ENCODE measurements at places on chromosomes 16 and 17.

GRCh38 chr16:30548416-30549253, 9.5 kb downstream of the ZNF764 start:
- no peak for DNase-seq

- no peak for DNase-seq
Measured at GRCh38 chr17:66441101-66441661, 138.8 kb downstream of the PRKCA start.

DNA sequence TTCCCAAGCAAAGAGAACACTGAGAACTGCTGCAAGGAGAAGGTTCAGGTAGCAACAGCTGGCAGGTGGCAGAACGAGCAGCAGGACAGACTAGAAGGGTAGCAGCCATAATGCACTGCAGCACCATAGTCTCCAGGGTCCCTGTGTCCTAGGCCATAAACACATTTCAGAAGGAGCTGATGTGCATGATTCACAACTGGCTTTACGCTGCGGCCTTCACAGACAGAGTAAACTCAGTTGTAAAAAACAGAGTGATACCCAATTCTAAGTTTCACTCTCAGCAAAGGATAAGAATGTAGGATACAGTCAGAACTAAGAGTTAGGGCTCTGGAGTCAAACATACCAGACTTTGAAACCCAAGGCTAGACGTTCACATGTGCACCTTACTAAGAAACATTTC, 24.4 kb downstream of the ARHGAP17 start:
- no peak for DNase-seq

DNA sequence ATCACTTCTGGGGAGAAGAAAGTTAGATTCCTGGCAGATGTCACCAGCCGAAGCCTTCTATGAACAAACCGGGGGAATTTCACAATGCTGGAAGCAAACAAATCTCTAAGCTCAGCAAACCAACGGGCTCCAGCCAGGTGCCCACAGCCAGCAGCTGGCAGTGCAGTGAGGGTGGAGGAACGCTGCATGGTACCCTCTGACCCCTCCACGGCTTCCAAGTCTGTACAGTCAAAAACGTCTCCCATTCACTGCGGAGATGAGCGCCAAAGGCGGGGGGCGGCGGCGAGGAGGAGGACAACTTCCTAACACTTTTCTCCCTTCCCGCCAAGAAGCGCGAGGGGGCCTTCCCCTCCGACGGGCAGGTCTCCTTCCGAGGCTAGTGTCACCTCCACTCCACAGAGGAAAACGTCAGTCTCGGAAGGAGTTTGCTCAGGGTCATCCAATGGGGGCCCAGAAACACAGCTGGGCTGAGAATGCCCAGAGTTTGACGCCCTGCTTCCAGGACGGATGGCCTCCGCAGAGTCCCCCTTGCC, 924 bp downstream of the ZNF598 start:
- peak; percentile 78 for DNase-seq

DNA sequence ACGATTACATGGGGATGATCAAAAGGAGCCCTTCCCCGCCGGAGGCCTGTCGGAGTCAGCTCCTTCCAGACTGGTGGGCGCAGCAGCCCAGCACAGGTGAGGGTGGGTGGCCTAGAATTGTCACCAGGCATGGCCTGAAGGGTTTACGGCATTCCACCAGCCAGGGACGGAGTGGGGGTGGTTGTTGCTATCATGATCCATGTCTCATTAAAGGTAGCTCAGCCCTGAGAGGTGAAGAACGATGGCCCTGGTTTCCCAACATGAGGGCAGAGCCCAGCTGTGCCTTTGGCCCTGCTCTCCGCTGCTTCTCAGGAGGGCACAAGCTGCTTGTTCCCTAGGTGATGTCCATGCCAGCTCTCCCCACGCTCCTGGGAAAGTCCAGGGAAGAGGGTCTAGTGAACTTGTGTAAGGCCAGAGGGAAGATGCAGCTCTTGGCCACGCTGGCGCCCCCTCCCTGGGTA, 14.2 kb downstream of the IRF8 start:
- no peak for DNase-seq

DNA sequence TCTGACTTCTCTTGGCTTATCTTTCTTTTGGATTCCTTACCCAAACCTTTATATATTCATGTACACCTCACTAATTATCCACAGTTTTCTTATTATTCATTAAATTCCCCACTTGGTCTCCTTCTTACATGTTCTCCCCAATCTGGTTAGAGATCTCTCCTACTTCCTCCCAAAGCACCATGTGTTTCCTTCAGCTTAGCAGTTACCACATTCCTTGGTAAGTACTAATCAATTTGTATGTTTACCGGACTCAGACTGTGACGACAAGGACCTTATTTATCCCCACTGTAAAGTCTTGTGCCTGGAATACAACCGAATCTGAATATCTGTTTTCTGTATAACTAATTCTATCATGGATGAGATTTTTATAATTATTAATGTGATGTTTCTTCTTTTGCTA, 389.5 kb downstream of the KCNJ2 start:
- DNase-seq = no peak

GRCh38 chr17:56777859-56778258, 55.9 kb downstream of the C17orf67 start:
- no peak for DNase-seq

DNA sequence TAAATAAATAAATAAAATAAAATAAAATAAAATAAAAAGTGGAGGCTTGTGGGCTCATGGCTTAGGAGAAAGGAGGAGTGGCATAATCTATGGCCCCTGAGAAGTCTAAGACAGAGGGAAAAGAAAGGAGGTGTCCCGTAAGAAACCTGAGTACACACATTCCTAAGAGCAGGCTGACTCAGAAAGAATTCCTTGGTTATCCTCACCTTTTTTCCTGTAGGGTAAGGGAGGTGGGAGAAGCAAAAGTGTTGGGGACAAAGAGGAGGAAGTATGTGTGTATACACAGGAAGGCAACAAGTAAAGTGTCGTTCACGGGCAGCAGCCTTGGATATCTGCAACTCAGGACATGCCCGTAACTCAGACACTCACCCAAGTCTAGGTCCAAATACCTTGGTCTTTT, 29.3 kb downstream of the MARF1 start:
- no peak for DNase-seq

DNA sequence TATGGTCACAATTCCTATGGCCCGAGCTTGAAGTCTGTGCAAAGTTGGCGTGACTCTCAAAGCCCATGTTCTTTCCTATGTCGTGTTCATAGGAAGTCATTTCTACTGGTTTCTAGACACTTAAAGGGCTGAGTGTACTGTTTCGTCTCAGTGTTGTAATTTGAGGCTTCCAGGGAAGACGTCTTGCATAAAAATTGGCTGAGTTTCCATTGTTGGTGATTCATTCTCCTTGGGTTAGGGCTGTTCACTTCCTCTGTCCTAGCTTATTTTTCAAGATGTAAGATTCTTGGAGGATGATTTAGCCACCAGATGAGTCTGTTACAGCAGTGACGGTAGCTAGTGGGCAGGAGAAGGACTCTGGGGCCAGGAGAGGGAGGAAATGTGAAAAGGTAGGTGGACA, 43.1 kb downstream of the PIK3R5 start:
- DNase-seq = no peak

- DNase-seq = no peak
Measured at GRCh38 chr16:24152826-24153225, 103.3 kb upstream of the CACNG3 start.

DNA sequence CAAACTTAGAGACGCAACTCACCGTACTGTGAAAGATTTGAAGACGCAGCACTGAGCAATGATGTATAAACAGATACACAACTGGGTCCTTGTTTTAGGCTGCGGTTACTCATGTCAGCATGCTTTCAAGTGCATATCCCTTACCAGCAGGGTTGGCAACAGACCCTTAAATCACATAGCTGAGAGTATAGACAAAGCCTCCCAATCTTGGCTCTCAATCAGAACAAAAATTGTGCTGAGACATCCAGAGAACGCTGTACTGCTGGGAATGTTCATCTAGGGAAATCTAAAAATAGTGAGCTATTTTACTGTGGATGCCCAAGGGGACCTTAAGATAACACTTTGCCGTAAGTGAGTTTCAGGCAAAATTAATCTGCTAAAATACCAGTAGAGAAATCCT, 84.4 kb upstream of the NUDT7 start:
- DNase-seq = no peak

- DNase-seq = no peak
Measured at GRCh38 chr17:4248504-4249277, 15.1 kb downstream of the ANKFY1 start.

DNA sequence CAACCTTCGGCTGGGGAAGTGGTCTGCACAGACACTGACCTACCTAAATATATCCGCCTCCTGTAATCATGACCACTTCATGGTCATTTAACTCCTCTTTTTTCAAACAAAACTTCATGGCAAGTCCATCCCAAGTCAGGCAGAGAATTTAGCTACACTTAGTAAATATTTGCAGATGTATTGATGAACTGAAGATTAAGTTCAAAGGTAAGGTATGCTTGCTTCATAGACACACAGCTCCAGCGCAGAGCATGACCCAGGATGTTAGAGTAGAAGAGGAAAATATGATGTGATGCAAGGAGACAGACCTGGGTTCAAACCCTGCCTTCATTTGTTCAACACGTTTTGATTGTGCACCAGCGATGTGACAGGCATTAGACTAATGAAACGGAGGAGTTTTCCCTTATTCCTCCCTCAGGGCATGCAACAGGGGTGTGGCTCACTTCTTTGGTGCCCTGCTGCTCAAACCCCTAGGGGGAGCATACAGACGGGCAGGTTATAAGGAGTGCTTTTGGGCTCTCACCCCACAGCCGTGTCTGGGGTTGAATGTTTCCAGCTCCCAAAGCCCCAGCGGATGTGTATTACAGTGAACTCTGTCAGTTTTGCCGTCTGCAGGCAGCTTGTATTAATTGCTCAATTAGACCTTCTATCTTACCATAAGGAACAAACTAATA, 23.9 kb upstream of the CLEC3A start:
- DNase-seq = no peak

DNA sequence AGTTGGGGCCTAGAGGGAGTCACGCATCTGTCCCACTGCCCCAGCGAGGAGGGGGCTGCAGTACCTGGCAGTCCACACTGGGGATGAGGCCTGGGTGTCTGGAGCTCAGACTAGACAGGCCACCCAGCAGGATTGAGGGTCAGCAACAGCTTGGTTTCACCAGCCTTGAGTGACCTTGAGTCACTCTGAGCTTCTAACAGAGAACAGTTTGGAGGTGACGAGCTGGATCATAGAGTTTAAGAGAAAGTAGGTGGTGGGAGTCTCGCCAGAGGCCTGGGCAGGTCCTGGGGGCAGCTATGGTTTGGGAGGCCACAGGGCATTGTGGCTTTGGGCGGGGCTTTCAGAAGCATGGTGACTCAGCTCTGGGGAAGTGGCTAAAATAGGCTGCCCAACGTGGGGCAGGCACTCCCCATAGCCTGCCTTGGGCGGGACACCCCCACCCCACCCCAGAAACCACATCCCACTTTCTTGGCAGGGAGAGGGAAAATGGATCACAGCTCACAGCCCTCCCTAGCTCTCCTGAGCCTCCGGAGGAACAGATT, 20.5 kb downstream of the CDC42EP4 start:
- no peak for DNase-seq

GRCh38 chr16:59909262-59909661, 1175.1 kb upstream of the GOT2 start:
- DNase-seq = no peak

DNA sequence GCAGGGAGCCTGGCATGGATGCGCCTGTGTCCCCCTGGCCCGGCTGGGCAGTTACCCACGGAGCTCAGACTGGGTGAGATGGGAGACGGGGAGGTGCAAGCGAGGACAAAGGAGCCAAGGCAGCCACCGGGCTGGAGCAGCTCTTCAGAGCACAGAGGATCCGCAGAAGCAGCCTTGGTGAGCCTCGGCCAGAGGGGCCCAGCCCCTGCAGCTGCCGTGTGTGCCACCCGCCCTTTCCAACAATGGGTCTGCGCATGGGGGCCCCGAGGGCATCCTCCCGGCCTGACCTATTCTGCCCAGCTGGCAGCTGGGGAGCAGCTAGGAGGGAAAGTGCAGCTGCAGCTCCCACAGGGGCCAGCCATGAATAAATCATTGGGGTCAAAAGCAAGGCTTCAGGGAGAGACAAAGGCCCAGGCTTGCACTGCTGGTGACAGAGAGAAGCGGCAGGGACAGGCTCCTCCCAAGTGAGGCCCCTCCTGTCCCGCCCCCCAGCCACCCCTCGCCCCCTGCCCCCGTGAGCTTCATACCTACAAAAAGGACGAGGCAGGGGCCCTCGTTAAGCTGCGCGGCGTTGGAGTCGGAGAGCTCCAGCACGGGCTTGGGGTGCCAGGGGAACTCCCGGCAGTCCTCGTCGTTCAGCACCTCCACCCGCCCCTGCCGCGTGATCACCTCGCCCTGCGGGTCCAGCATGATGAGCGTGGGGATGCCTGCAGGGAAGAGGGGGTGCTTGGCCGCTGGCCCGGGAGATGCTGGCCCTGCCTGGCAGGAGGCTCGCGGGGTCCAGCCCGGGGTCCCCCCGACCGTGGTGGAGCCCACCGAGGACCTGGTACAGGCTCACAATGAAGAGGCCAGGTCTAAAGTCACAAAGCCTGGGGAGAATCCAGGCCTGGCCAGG, 22.6 kb downstream of the MRM3 start:
- no peak for DNase-seq

GRCh38 chr17:82244413-82245133, 15.7 kb downstream of the SLC16A3 start:
- no peak for DNase-seq

GRCh38 chr16:13064821-13065220, 163.4 kb downstream of the SHISA9 start:
- DNase-seq = no peak

GRCh38 chr17:40433551-40434415, 9.5 kb upstream of the IGFBP4 start:
- no peak for DNase-seq

DNA sequence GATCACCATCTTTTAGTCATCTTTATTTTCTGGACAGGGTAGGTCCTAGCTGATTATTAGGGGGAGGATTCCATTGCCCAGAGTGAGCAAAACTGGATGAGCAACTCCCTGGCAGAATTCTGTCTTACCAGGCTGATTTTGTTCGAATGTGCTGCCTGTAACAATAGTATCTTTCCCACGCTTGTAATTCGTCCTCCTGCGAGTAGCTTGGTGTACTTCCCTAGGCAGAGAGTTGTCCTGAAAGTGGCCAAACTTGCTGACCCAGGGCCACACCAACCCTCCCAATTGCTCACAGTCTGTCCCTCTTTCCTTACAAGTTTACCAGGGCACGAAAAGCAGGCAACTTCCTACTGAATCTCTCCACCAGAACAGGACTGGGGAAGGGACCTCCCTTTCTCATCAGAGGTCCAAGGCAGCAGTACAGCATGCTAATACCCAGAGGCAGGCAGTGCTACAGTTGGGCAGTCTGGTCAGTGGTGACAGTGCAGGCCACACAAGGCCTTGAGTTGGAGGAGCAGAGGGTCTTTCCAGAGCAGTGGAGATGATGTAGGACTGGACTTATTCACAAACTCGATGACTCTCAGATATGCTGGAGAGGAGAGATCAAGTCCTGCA, 67.8 kb upstream of the NLK start:
- no peak for DNase-seq

DNA sequence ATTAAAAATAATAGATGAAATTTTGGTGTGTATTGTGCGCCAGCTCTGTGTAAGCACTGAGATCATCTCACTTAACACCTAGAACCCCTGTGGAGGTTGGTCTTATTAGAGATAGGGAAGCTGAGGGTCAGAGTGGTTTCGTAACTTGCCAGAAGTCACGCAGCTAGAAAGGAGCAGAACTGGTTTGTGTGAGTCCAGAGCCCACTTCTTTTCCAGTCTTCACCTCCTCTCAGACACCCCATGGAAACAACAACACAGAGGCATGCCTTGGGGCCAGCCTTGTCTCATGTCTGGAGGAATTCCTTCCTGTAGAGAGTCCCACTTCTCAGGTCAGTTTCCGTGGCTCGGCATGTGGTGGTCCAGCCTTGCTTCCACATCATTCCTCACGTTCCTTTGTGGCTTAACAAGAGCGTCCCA, 16.5 kb downstream of the YPEL2 start:
- DNase-seq = no peak
